AG09319 (cell line): ENCODE measurements at places on chromosomes 4 and X.

DNA sequence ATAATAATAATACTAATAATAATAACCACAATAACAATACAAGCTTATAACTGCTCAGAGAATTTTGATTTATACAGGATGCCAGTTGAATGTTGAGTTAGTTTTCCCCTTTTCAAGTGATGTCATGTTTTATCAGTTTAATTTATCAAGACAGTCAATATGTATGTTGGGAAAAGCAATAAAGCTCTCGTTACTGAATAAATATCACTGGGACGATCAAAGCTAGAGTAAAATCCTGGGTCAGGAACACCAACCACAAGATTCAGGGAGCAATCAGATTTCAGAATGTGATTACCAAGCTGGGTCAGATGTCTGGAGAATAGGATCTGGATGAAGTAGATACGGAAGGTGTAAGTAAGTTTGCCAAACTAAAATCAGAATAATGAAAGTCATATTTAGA is 179.6 kb downstream of the GRID2 start:
- no peak for DNase-seq

- peak; percentile 62 for DNase-seq
Measured at GRCh38 chr4:142379277-142380051, 466.6 kb downstream of the INPP4B start.

DNA sequence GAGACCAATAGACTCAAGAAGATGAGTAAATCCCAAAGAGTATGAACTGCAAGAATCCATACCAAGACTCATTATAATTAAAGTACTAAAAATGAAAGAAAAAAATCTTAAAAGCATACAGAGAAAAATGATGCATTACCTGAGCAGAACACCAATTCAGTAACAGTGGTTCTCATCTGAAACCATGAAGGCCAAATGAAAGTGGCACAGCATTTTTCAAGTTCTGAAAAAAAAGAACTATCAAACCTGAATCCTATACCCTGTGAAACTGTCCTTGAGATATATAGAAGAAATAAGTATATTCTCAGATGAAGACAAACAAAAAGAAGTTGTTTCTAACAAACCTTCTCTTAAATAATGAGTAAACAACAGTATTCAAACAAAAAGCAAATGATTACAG is 39.6 kb upstream of the TMPRSS11A start:
- no peak for DNase-seq

DNA sequence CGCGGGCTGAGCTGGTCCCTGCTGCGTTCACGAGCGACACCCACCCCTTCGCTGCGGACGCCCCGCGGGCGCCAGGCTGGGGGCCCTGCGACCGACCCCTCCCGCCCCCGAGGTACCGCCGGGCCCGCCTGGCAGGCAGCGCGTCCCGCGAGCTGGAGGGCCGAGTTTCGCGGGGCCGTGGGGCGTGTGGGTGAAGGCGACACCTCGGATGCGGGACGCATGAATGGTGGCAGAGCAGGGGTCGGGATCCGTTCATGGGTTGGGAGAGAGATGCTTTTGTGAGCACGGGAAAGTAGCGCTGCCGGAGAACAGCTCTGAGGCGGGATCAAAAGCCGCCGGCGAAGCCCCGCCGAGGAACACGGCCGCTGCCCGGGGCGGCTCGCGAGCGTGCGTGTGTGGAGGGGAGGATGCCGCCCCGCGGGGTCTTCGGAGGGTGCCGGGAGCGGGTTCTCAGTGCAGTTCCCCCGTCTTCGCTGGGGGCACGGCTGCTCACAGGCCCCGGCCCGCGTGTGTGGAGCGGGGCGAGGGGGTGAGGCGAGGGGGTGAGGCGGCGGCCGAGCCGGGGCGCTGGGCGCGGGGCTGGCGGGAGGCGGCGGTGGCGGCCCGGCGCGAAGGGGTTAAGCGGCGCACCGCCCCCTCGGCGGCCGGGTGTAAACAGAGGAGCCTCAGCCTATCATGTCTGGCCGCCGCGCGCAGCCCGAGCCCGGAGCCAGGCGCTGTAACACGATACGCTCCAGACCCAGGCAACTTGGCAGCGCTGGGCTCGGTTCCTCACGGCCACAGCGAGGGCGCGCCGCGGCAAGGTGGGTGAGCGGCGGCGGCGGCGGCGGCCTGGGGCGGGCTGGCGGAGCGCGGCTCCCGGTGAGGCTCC is 205.3 kb downstream of the TENM3 start:
- peak; percentile 66 for DNase-seq

GRCh38 chr4:153465615-153466080 is 512 bp upstream of the TMEM131L start:
- DNase-seq, result no peak

- DNase-seq, result no peak
Measured at GRCh38 chrX:131045726-131046125, 12.4 kb upstream of the ARHGAP36 start.

DNA sequence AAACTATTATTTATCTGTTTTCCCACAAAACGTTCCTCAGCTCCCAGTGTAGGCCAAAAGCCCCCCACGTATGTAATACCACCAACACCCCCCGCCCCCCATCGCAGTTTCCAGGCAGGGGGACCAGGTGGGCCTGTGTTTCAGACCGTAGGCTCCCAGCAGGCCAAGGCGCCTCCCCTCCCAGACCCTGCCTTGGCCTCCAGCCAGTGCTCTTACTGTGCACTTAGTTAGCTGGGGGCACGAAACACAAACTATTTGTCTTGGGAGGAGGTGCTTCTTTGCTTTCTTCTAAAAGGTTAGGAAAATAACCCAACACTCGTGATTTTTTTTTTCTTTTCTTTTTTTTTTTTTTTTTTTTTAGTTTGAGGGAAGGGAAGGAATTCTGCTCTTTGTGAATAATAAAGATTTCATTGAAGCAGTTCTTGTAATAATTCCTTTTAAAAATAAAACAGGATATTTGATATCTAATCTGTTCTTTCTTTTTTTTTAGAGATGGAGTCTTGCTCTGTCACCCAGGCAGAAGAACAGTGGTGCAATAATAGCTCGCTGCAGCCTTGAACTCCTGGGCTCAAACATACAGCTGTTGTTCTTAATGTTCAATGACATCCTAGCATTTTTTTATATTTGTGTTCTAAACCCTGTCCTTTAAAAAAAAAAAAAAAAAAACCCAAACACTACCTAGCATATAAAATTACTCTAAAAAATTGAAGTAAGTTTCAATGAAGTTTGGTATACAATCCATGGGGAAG is 83.0 kb upstream of the CLDN34 start:
- DNase-seq, result no peak

GRCh38 chr4:931194-931959 is 739 bp downstream of the GAK start:
- no peak for DNase-seq

- no peak for DNase-seq
Measured at GRCh38 chrX:121836000-121836399, 788.6 kb downstream of the GLUD2 start.

DNA sequence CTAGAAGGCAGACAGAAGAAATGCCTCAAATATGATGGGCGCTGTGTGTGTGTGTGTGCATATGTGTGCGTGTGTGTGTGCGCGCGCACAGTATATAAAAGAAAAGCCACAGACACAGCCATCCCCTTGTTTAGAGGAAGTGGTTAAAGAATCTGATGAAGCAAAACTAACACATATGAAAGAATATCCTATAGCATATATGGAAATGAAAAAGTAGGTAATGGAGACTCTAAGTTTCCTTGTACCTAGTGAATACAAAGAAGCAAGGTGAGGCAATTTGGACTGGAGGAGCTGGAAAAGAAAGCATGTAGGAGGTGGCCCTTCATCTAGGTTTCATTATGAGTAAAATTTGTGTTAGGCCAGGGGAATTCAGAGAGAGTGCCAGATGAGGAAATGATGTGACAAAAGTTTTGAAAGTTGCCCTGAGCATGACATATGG is 58.6 kb upstream of the MCF2 start:
- DNase-seq, result no peak

DNA sequence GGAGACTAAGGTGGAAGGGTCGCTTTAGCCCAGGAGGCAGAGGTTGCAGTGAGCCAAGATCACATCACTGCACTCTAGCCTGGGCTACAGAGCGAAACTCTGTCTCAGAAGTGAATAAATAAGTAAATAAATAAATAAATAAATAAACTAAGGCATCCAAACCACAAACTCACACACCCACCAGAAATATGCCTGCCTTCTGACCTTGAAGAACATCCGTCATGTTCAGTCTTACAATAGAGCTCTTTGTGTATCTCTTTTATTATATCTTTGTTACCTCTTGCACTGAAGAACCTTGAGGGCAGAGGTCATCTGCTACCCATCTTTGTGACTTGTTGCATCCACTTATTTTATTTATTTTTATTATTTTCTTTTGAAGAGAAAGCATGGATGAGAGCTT is 71.6 kb downstream of the PRRG1 start:
- no peak for DNase-seq

DNA sequence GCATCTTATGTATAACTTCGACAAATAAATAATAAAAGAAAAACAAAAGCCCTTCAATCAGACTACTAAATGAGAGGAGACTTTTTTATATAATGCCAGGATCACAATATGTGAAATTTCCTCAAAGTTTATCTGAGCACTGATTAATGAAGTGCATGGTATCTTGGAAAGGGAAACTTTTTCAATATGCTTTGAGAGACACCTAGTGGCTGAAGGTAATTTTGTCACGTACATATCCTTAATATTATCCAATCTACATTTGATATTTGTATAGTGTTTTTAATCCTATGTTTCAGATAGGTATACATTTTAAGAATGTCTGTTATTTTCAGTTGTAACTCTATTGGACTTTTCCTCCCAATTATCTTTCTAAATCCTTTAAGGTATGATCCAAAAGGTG is 146.8 kb downstream of the KLHL4 start:
- DNase-seq, result no peak

DNA sequence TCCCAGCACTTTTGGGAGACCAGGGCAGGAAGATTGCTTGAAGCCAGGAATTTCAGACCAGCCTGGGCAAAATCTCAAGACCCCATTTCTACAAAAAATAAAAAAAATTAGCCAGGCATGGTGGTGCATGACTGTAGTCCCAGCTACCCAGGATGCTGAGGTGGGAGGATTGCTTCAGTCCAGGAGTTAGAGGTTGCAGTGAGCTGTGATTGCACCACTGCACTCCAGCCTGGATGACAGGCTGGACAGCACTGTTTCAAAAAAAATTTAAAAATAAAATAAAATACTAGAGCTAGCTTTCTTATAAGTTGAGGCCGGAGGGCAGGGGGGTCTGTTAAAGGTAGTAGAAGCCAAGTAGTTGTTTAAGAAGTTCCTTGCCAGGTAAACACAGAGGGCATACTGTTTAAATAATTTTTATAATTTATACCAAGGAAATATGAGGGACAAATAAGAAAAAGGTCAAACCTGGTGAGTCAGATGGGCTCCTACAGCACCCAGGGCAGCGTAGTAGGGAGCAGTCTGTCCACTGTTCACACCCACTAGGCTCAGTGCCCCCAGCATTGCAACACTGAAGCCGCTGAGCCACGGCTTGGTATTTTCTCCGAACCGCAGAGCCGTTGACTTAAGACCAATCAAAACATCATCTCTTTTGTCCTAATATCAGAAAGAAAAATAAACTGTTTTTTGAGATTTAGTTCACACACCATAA is 17.3 kb downstream of the COQ2 start:
- no peak for DNase-seq

- no peak for DNase-seq
Measured at GRCh38 chr4:182354867-182355266, 111.7 kb downstream of the TENM3 start.

DNA sequence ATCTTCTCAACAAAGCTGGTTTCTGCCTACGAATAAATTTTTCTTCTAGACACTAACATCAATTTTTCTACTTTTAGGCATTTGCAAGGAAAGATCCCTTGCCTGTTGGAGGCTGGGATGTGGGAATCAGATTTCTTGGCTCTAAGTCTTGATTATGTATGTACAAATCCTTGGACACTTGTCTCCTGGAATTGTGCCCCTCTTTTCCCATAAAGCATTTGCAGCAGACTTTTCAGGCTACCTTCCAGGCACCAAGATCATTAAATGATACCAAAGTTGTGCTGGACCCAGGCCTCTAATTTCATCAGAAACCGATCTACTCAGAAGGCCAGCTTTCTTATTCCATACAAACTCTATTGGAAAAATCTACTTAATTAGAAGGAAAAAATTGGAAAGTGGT is 339.5 kb upstream of the DIPK2B start:
- DNase-seq, result no peak

GRCh38 chr4:159146488-159146887 is 43.6 kb downstream of the RAPGEF2 start:
- no peak for DNase-seq

DNA sequence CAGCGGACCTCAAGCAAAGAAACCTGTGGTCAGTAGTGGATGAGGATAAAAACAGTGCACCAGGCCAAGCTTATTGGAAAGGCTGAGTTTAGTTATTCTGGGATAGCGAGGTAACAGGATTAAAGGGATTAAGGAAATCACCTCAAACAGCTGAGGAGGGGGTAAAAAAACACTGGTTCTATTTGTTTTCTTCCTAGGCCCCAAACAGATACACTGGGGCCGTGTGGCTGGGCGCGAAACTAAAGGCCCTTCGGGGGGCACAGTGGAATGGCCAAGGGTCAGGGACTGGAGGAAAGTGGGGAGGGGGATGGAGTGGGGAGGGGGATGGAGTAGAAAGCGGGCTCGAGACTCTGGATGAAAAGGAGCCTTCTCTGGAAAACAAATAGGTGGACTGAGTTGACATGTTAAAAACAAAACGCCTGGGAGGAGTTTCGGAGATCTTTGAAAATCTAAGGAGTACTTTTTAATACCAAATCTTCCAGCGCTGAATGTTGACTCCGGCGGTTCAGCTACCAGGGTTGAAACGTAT is 2.9 kb downstream of the SOX3 start:
- no peak for DNase-seq

- DNase-seq, result no peak
Measured at GRCh38 chr4:11549525-11549924, 120.8 kb upstream of the HS3ST1 start.

DNA sequence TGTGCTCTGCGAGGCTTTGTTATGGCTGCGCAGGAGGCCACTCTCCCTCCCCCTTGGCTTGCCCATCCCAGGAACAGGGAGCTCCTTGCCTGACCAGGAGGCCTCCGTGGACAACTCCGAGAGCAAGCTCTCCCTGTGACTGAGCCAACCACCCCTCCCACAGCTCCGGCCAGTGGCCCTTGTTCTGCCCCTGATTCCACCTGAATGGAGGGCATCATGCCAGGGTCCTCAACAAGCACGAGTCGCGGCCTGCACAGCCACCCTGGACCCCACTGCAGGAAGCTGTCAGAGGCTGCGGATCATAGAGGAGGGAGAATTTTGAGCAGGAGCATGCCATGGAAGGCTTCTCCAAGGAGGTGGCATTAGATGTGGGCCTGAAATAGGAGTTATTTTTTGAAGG is 44.8 kb upstream of the GRPEL1 start:
- no peak for DNase-seq
